ENCODE measurements at places on chromosomes 1 and 21.

DNA sequence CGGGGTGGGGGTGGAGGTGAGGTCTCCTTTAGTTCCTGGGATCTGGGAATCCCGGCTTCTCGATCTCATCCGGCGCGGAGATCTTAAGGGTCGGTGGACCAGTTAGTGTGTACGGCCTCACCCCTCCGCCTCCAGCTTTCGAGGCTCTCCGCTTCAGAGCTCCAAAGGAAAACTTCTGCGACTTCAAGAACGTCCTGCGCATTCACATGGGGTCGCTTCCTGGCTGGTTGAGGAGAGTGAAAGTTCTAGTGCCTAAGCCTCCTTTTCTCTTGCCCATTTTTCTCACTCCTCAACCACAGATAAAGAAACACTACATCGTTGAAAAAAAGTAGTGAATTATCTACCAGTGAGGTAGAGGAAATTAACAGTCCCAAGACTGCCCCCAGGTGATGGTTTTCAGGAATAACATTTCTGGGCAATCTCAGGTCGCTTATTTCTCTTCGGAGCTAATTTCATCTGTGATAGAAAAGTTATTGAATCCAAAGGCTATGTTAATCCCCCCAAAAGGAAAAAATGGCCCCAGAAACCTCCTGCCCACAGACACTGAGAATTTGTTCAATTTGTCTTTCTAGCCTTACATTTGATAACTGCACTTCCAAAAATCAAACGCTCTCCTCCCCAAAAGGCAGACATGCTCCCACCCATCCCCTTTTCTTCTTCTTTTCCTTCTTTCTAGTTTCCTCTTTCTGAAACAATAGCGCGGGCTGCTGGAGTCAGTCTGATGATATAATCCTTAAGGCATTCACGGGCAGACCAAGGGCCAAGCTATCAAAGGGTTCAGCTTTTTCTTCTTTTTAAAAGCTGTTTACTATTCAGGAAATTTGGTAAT lies 20.6 kb upstream of the TBX15 start:
- DNase-seq, result peak; percentile 58
- peak overlapping the region; percentile 1 for H3K4me3 ChIP-seq
- no peaks in the 10 kb centered on the region for H3K36me3 ChIP-seq
- peaks cover 49% of the 10 kb centered on the region for H3K27me3 ChIP-seq

DNA sequence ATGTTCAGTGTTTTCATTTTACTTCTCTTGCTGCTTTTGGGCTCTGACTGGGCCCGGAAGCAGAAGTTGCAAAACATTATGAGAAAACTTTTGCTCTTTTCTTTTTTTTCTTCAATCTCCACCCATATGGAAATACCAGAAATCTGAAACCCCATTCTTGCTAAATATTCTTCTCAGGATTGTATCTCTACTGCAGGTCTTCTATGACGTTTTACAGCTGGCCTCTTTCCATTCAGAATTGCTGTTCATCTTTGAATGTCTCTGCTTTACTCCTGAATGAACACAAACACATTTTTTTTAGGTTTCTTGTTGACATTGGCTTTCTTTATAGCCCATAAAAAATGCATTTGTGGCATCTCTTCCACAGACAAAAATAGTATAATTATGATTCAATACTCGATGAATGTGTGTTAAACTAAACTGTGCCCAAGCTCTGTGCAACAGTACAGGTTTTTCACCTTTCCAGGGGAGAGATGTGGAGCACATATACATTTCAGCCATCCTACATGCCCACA lies 18.8 kb downstream of the PTPRC start:
- peak overlapping the region; percentile 47 for H3K27ac ChIP-seq
- H3K36me3 ChIP-seq, result peaks cover 20% of the 10 kb centered on the region
- peak overlapping the region; percentile 12 for H3K4me3 ChIP-seq
- DNase-seq, result peak; percentile 63

GRCh38 chr1:174079796-174080195 lies 57.6 kb upstream of the RC3H1 start:
- no peak overlapping the region for H3K4me3 ChIP-seq
- H3K4me1 ChIP-seq, result no peaks in the 10 kb centered on the region
- H3K27ac ChIP-seq, result no peak overlapping the region
- H3K27me3 ChIP-seq, result no peaks in the 10 kb centered on the region
- DNase-seq, result no peak
- H3K36me3 ChIP-seq, result no peaks in the 10 kb centered on the region

DNA sequence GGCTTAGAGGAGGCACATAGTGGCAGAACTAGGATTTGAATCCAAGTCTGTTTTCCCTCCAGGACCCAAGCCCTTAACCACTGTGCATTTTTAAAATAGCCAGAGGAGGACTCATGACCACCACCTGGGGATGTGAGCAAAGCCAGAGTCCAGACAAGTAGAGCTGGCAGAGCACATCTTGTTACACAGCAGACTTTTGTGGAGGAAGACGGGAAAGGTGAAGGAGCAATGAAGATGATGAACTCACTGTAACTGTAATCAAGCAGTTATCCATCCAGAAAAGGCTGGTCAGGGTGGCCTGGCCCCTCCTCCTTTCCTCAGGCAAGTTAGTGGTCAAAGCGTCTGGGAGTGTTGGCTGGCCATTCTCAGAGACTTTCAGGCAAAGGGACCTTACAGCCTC lies 50.9 kb downstream of the SLC44A3 start:
- H3K27ac ChIP-seq, result no peak overlapping the region
- no peaks in the 10 kb centered on the region for H3K4me1 ChIP-seq
- DNase-seq, result no peak
- peaks cover 3% of the 10 kb centered on the region for H3K27me3 ChIP-seq
- no peak overlapping the region for H3K4me3 ChIP-seq
- no peaks in the 10 kb centered on the region for H3K36me3 ChIP-seq

GRCh38 chr1:212593821-212594251 lies 14.7 kb upstream of the ATF3 start:
- peaks cover 2% of the 10 kb centered on the region for H3K27me3 ChIP-seq
- DNase-seq, result no peak
- no peaks in the 10 kb centered on the region for H3K36me3 ChIP-seq
- H3K4me1 ChIP-seq, result peaks cover 11% of the 10 kb centered on the region

GRCh38 chr1:17615959-17616358 lies 76.5 kb downstream of the ARHGEF10L start:
- H3K36me3 ChIP-seq, result no peaks in the 10 kb centered on the region
- no peaks in the 10 kb centered on the region for H3K4me1 ChIP-seq
- DNase-seq, result no peak
- no peaks in the 10 kb centered on the region for H3K27me3 ChIP-seq

DNA sequence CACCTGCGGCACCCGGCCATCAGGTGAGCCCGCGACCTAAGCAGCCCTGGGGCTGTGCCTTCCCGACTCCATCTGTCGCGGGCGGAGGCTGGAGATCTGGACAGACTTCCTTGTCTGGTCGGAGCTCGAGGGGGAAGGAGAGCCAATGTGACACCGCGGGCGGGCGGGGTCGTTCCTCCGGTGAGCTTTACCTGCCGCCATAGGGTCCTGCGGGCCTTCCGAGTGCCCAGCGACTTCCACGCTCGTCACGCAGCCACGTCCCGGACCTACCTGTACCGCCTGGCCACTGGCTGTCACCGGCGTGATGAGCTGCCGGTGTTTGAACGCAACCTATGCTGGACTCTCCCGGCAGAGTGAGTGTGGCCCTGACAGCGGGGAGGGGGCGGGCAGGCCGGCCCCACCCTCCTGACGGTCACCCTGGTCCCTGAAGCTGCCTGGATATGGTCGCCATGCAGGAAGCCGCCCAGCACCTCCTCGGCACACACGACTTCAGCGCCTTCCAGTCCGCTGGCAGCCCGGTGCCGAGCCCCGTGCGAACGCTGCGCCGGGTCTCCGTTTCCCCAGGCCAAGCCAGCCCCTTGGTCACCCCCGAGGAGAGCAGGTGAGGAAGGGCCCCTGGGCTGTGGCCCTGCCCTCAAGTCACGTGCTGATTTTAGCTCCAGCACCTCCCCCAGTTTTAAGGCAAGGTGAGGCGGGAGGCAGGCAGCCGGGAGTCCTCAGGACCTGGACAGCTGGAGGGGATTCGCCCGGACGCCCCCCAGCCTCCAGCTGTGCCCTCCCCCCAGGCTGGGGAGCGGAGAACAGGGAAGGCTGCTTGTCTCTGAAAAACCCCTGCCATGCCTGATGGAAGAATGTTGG lies 1.1 kb downstream of the PUSL1 start:
- peak overlapping the region; percentile 84 for H3K4me3 ChIP-seq
- peaks cover 31% of the 10 kb centered on the region for H3K36me3 ChIP-seq
- H3K4me1 ChIP-seq, result peaks cover 38% of the 10 kb centered on the region
- DNase-seq, result peak; percentile 54

GRCh38 chr1:214917081-214917635 lies 165.4 kb upstream of the KCNK2 start:
- H3K4me1 ChIP-seq, result no peaks in the 10 kb centered on the region
- DNase-seq, result no peak
- no peaks in the 10 kb centered on the region for H3K27me3 ChIP-seq
- no peaks in the 10 kb centered on the region for H3K36me3 ChIP-seq

GRCh38 chr1:36663772-36664430 lies 181.2 kb upstream of the CSF3R start:
- H3K36me3 ChIP-seq, result no peaks in the 10 kb centered on the region
- H3K4me1 ChIP-seq, result no peaks in the 10 kb centered on the region
- no peaks in the 10 kb centered on the region for H3K27me3 ChIP-seq
- no peak for DNase-seq

GRCh38 chr1:95323123-95323522 lies 89.1 kb downstream of the RWDD3 start:
- H3K27me3 ChIP-seq, result no peaks in the 10 kb centered on the region
- no peaks in the 10 kb centered on the region for H3K36me3 ChIP-seq
- H3K27ac ChIP-seq, result no peak overlapping the region
- no peak for DNase-seq
- H3K4me3 ChIP-seq, result no peak overlapping the region
- no peaks in the 10 kb centered on the region for H3K4me1 ChIP-seq

All from B cell (primary cell).